Stimulated activated CD8-positive, alpha-beta memory T cell treated with anti-CD3 and anti-CD28 coated beads, Interleukin-12 subunit alpha, Interleukin-12 subunit beta, amount 100 ng/mL, for 4 hours (primary cell): ENCODE measurements at places on chromosomes 3 and 15.

DNA sequence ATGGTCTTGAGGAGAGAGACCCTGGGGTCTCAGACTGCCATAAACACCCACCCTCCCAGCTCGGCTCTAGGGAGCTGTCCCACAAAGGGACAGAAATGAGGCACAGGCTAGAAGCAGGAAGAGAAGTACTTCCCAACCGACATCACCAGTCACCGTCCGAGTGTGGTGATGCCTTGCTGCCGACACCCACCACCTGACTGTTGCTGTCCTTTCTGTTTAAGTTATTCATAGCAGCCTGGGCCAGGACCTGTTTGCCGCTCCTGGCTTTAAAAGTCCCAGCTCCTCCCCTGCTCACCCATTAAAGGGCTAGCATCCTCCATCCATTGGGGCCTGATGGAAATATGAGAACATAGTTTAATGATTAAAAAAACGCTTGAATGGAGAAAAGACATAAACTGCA, 13.2 kb upstream of the SPG11 start:
- DNase-seq: no peak

DNA sequence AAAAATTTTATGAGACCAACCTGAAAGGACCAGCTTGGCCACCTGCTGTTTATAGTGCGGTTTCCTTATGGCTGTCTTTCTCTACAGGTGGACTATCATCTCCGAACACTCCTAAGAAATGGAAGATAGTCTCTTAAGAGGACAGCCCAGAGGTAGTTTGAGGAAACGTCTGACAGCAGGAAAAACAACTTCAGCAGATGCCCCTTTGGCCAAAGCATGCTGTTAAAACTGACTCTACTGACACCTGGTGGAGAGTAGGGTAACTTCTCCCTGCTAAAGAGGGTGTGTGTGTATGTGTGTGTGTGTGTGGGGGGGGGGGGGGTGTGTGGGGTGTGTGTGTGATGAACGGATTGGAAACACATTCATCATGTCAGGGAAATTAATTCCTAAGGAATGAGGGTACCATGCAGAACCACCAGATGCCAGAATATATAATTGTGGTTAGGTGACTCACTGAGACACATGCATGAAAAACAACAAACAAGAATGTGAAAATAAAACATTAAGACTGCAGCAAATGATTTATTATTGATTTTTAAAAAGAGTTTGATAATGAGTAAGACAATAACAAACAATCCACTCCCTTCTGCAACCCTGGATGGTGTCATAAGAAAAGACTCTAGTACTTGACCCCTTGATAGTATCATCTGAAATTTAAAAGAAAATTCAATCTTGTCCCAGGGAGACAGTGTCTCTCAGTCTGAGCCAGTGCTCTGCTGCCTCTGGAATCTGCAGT, 256.5 kb downstream of the THRB start:
- DNase-seq: no peak

DNA sequence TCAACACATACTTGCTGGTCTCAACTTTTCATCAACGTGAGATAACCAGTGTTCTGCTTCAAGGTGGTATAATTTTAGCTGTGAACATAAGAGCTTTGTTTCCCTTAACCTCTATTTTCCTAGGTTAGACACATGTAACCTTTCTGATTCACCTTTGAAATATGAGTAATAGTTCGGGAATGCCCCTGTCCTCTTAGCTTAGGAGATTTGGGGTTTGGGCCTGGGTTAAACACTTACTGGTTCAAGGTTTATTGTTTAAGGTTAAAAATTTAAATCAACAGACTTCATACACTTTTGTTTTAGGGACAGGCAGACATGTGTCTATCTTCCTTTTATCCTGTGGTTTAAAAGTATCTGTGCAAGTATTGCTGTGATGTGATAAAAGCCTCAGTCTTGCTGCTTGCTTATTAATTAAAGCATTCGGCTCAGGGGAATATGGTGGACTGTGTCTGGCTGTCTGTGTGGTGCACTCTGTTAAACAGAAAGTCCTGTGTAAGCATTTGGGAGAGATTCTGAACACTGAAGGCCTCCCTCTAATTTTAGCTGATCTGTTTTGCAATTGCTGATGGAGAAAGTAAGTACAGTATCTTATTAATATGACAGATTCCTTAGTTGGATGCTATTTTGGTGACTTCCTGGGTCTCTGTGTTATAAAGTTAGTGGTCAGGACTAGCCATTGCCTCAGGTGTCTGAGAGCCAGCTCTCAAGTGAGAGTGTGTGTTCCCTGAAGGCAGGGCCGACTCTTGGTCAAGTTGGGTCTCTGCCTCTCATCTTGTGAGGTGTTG, 81.8 kb downstream of the USP13 start:
- no peak for DNase-seq

GRCh38 chr3:59450946-59451763, 401.3 kb upstream of the CFAP20DC start:
- peak; percentile 19 for DNase-seq

DNA sequence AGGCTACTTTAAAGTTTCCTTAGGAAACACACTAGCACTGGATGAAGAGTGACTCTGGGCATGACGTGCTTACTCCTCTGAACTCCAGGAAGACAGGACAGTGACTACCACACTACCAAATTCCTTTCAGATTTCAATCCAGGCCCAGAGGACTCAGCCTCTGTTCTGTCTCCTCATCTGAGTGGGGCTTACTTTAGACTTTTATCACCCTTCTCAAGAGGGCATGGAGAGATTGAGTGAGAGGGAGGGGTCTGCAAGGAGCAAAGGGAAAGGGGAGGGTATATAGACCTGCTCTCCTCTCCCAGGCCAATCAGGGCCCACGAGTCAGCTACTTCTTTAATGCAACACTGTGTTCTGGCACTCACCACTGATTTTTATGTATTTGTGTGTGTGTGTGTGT, 29.4 kb upstream of the RSL24D1 start:
- no peak for DNase-seq

DNA sequence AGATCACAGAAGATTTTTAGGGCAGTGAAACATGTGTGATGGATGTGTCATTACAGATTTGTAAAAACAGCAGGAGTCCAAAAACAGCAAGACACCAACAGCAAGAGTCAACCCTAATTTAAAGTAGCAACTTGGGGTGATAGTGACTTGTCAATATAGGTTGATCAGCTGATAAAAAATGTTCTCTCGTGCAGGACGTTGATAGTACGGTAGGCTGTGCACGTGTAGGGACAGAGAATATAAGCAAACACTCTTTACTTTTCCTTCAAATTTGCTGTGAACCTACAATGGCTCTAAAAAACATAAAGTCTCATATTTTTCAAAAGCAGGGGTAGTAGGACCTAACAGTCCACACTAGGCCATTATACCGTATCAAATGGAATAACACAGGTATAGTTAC, 120.8 kb downstream of the STAG1 start:
- no peak for DNase-seq

DNA sequence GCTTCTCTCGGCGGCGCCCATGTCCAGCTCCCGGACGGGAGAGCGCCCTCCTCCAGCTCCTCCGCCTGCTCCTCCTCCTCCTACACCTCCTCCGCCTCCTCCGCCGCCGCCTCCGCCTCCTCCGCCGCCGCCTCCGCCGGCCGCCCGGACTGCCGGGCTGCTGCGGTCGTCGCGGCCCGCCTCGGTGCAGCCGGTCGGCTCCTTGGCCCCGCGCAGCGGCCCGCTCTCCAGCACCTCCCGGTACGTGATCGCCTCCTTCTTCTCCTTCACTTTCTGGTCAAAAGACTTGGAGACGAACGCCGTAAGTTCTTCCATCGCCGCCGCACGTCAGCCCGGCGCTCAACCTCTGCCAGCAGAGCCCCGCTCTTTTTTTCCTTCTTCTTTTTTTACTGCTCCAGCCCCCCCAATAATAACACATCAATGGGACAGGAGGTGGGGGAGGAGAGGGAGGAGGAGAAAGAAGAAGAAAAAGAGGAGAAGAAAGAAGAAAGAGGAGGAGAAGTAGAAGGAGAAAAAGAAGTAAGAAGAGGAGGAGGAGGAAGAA, 438 bp downstream of the SHOX2 start:
- DNase-seq: no peak

DNA sequence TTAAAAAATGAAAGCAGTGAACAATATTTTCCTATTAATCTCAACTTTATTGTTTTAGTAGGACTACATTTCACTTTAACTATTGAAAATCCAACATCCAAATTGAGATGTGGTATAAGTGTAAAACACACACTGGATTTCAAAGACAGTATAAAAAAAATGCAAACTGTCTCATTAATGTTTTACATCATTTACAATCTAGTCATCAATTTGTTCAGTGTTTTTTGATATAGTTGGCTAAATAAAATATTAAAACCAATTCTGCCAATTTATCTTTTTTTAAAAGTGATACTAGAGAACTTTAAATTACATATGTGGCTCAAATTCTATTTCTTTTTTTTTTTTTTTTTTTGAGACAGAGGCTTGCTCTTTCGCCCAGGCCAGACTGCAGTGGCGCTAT, 95.1 kb downstream of the NPTN start:
- DNase-seq: no peak

- no peak for DNase-seq
These were observed 6.3 kb downstream of the UROC1 start for GRCh38 chr3:126511291-126511690.

- DNase-seq: no peak
These were observed 25.8 kb downstream of the OXNAD1 start for GRCh38 chr3:16290827-16291196.

DNA sequence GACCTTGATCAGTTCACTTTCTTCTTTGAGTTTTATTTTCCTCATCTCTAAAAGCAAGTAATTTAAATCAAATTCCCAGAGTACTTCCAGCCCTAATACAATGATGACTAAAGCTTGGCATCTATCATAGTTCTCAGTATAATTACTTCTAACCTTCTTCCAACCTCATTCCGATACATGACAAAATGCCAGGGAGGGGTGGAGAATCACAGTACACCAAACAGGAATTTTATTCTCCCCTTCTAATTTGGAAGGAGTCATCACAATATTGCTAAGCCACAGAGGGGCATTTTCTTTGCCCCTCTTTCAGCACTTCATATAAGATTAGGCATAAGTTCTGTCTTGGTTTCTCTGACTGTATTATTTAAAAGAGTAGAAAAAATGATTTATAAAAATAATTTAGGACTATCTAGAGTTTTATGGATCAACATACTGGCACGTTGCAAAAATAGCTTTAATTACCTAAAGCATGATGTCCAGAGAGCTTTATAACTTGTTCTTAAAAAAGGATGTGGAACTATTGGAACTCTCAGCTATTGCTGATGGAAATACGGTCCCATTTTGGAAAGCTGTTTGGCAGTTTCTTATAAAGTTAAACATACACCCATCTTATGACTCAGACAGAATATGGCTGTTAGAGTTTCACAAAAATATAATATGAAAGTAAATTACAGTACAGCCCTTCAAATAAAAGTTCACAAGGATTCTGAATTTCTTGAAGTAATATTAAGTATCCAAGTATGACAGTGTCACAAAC, 86.9 kb upstream of the UBE2E2 start:
- no peak for DNase-seq

DNA sequence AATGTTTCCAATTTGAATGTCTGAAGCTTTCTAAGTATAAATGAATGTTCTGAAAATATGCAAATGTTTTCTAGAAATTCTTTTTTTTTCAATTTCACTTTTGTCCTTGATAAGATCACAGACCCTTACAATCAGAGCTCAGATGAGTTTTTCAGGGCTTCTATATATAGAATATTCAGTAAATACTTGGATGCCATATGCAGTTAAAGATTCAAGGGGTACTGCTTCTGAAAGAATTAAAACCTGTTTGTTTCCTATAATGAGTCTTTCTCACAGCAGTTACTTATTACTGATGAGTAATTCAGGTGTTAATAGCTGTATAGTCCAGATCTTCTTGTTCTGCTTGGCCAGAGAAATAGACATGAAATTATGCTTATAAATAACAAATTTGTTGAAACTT, 812.6 kb downstream of the ZPLD1 start:
- DNase-seq: no peak

- DNase-seq: no peak
These were observed 19.7 kb upstream of the MAP6D1 start for GRCh38 chr3:183845090-183845489.

DNA sequence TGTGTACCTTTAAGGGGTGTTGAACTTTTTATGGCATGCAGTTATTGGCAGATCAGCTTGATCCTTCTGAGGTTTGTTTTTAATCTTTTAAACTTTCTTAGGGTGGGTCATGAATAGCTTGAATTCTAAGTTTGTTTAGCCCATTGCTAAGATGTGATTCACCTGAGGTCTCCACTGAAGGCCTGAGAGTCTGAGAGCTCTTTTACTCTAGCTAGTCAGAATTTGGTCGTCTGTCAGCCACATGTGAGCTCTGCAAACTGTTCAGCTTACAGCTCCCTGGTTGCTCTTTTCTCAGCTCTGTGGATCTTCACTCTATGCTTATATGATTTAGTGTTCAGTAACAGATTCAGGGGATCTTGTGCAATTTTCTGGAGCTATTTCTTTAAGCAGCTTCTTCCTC, 161.3 kb downstream of the ABHD5 start:
- DNase-seq: no peak

- DNase-seq: no peak
These were observed 8.5 kb downstream of the HTR3D start for GRCh38 chr3:184040010-184040409.

- DNase-seq: no peak
These were observed 30.5 kb downstream of the LOXL1 start for GRCh38 chr15:73956743-73957135.

DNA sequence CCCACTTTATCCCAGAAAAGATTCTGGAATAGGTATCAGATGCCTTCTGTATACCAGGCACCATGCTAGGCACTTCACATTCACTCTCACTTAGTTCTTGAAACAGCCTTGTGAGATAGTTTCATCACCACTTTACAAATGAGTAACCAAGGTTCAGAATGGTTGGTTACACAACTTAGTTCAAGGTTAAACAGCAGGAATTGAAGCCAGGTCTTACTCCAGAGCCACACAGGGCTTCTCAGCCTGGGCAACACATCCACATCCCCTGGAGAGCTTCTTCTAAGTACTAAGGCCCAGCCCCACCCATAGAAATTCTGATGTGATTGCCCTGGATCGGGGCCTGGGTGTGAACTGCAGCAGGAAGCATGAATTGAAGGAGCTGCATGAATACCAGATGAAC, 18.6 kb downstream of the WHAMM start:
- no peak for DNase-seq

DNA sequence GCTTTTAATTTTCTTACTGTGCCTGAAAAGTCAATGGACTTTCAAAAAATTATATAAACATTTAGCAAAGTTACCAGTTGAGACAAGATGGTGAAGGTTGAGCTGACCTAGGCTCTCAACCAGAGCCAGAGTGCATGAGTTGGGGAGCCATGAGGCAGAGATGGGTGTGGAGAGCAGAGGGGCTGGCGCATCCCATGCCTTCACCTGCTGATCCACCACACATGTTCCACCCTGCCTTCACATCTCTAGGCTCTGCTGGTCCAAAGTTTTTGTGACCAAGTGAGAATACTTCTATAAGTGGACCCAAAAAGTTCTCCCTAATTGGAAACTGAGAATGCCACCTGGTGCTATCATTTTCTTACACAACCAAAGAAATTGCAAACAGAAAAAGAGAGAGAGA, 47.3 kb downstream of the CCR3 start:
- no peak for DNase-seq
